Right lobe of liver (tissue), 6 donors: ENCODE measurements at places on chromosomes 12 and 14.
A peak's percentile ranks its signal among the peaks of the same experiment; 100 is the strongest.

- no peak for DNase-seq
These were observed 272.8 kb downstream of the AKAP6 start for GRCh38 chr14:32601906-32602305.

DNA sequence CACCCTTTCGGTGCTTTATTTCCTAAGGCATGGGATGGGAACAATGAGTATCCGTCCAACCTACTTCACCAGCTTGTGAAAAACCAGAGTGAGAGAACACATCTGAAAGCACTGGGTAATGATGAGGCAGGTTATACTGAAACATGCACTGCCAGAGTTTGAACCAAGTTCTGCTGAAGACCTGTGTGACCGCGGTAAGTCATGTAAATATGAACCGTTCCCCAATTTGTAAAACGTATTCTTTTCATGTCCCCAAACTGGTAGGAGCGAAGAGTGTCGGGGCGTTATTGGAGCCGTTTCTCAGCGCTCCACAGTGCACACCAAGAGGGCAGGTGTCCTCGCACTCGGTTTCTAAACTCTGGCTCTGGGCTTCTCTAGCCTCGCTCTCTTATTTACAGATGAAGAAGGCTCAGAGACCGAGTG, 788 bp upstream of the NGDN start:
- no peak for DNase-seq

- no peak for DNase-seq
These were observed 78.1 kb downstream of the C14orf132 start for GRCh38 chr14:96117101-96117897.

DNA sequence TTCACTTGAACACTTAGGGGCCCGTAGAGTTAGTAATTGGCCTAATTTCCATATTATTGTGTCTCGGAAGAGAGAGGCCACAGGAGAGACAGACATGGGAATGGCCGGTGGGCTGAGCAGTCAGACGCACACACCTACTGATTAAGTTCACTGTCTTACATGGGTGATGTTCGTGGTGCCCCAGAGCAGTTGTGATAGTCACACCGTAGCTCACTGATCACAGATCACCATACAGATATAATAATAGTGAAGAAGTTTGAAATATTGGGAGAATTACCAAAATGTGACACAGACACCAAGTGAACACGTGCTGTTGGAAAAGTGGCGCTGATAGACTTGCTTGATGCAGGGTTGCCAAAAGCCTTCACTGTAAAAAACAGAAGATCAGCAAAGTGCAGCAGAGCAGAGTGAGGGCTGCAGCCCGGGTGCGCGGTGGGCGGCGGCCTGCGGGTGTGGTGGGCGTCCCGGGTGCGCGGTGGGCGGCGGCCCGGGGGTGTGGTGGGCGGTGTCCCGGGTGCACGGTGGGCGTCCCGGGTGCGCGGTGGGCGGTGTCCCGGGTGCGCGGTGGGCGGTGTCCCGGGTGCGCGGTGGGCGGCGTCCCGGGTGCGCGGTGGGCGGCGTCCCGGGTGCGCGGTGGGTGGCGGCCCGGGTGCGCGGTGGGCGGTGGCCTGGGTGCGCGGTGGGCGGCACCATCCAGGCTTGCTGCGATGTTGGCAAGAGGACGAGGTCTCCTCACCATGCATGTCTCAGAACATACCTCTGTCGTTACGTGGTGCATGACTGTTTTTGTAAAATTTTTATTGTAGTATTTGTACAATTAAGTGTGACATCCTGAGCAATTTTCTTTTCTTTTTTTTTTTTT, 34.3 kb upstream of the TEX22 start:
- no peak for DNase-seq

GRCh38 chr12:124434354-124434753, 133.1 kb downstream of the NCOR2 start:
- no peak for DNase-seq

- no peak for DNase-seq
These were observed 9.7 kb upstream of the FOS start for GRCh38 chr14:75268633-75269550.

DNA sequence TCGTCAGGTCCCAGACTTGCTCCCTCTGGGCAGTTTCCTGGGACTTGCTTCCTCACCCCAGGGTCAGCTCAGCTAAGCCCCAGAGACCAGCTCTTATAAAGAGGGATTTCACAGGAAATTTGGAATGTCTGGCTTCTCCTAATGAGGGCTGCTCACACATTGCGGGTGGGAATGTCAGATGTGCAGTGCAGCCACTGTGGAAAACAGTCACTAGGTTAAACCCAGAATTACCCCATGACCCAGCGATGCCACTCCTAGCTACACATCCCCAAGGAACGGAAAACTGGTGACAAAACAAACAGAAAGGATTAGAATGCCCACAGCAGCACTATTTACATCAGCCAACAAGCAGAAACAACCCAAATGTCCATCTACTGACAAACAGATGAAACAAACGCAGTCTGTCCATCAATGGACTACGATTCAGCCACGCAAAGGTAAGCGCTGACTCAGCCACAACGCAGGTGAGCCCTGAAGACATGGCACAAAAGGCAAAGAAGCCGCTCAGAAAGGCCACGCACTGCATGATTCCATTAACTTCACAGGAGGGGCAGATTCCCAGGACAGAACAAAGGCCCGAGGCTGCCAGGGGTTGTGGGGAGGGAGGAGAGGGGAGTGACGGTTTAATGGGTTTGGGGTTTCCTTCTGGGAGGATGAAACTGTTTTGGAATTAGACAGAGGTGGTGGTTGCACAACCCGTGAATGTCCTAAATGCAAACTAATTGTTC, 63.0 kb downstream of the NCOR2 start:
- DNase-seq = no peak

GRCh38 chr12:69844416-69844815, 19.4 kb downstream of the MYRFL start:
- DNase-seq = no peak

- DNase-seq = no peak
These were observed 26.7 kb downstream of the MED21 start for GRCh38 chr12:27048822-27049752.

DNA sequence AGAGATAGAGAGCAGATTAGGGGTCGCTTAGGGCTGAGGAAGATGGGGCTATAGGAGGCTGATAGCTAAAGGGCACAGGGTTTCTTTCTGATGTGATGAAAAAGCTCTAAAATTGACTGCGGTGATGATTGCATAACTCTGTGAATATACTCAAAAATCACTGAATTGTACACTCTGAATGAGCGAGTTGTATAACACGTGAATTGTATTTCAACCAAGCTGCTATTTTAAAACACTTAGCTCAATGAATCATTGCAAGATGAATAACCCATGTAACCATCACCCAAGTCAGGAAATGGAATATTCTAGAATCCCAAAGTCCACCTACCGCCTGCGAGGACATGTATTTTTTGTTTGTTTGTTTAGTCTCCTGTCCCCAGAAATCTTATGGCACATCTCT, 60.1 kb upstream of the CCND2 start:
- DNase-seq = no peak

- DNase-seq = no peak
These were observed 40.8 kb upstream of the SLC38A2 start for GRCh38 chr12:46413368-46413767.

DNA sequence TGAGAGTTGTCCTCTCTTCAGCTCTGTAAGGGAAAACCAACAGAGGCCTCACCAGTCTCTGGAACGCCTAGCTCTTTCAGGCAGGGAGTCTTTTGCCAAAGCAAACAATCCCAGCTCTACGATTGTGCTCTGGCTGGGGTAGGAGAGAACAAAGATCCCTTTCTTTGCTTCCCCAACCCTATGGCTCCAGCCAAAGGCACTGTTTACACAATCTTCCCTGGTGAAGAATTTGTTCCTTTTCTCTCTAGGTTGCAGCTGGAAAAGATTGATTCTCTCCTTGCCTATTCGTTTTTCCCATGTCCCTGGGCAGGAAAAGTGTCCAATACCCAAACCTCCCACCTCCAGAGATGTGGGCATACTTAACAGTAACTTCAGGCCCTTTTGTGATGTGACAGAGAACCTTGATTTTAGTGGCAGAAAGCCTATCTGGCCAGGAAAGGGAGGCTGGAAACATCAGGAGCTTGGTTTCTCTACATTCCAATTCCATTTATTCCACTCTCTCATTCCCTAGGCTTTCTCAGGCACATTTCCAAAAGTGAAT, 16.8 kb downstream of the ATP5MC2 start:
- peak; percentile 60 for DNase-seq

- no peak for DNase-seq
These were observed 25.8 kb upstream of the ACTN1 start for GRCh38 chr14:69004731-69005431.

- DNase-seq = no peak
These were observed 19.1 kb upstream of the ACVR1B start for GRCh38 chr12:51932218-51933076.

DNA sequence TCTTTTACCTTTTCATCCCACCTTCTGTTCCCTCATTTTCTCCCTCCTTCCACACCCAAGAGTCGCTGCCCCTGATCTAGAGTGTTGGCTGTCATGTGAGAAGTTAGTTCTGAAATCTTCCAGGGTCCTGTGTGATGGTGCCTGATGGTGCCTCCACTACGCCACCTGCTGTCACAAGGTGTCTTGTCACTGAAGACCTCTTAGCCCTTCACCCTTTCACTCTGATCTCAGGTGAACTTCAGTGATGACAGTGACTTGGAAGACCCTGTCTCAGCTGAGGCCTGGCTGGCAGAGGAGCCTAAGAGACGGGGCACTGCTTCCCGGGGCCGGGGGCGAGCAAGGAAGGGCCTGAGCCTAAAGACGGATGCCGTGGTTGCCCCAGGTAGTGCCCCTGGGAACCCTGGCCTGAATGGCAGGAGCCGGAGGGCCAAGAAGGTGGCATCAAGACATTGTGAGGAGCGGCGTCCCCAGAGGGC, 7.6 kb upstream of the PFDN5 start:
- peak; percentile 66 for DNase-seq

DNA sequence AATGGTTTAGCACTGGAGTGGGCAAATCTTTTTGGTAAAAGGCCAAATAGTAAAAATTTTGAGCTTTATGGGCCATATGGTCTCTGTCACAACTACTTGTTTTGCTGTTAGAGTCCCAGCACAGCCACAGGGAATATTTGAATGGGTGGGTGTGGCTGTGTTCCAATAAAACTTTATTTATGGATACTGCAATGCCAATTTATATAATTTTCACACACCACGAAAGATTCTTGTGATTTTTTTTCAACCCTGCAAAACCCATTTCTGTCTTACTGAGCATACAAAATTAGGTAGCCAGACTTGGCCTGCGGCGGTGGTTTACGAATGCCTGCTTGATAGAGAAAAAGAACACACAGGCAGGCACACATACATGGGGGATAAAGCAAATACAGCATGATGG, 28.3 kb downstream of the TMEM120B start:
- DNase-seq = no peak

- DNase-seq = no peak
These were observed 20.4 kb downstream of the SAV1 start for GRCh38 chr14:50647753-50648152.

GRCh38 chr12:112297188-112297587, 85.0 kb downstream of the HECTD4 start:
- no peak for DNase-seq

DNA sequence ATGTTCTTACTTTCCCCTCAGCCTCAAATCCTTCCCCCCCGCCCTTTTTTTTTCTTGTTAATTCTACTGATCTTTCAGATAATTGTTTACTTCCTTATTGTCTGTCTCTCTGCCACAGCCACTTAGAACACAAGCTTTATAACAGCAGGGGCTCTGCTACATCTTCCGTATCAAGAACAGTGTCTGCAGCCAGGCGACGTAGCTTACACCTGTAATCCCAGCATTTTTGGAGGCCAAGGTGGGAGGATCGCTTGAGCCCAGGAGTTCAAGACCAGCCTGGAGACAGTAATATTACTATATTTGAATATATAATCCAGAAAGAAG, 5.4 kb downstream of the SOS2 start:
- DNase-seq = no peak

GRCh38 chr12:108620236-108620879, 13.3 kb downstream of the SELPLG start:
- no peak for DNase-seq

GRCh38 chr12:81147292-81147919, 69.5 kb downstream of the ACSS3 start:
- no peak for DNase-seq

DNA sequence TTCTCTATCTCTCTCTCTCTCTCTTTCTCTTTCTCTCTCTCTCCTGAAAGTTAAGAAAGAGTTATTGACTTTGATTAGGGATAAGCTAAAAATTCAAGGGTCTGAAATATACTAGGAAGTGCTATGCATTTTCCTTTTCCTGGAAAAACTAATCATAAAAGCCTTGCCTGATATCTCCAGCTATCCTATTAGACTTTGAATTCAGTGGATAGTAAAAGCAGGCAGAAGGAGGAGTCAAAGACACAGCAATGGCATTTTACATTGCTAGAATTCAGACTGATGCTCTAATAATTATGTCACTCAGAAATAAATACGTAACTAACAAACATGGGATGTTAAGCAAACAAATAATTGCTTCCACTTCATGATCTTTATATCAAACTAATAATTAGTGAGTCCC, 272.0 kb downstream of the SSPN start:
- no peak for DNase-seq

DNA sequence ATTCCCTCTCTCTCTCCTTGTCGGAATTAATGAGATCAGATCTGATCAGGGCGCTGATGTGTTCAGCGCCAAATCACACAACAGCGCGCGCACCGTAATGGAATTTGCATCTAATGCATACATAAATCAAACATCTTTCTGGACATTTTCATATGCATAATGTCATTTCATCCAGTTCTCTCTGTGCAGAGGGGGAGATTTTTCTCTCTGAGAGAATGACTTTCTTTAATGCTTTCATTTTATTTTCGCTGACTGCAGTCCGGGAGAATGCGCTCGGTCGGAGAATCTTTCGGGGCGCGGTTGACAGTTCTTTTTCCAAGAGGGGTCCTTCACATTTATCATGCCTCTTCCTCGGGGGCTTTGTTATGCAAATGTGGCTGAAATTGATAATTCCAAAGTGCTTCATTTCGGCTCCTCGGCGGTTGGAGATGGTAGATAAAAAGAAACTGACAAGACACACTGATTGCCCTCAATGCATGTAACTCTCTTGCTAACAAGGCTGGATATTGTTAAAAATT, 615.9 kb downstream of the VRK1 start:
- DNase-seq = no peak

DNA sequence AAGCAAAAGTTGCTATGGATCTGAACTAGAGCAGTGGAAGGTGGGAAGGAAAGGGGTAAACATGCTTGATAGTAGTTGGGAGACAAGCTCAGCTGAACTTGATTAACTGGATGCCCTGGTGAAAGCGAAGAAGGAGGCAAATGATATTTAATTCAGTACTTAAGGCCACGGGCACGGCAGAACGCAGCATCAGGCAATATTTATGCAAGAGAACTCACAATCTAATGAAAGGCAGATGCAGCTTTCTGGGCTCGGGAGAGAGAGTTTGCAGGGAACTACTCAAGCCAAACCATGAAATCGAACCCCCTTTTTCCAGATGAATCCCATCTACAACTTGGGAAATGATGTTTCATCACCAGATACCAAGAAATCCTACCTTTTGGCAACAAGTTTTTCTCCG, 3.5 kb upstream of the CNIH1 start:
- DNase-seq = no peak

GRCh38 chr12:6871052-6871957, 1.8 kb downstream of the SPSB2 start:
- DNase-seq = peak; percentile 54
